GM12892 (cell line): ENCODE measurements at places on chromosomes 11 and 22.

- no peak for DNase-seq
These were observed 10.0 kb downstream of the NFRKB start for GRCh38 chr11:129885381-129885780.

GRCh38 chr11:2996976-2997375 is 4.8 kb upstream of the NAP1L4 start:
- no peak for DNase-seq

- peak; percentile 58 for DNase-seq
These were observed at the start of gene CREB3L1 for GRCh38 chr11:46277622-46278386. TSS of gene CREB3L1 (plus strand) at chr11:46277662. CDS start at chr11:46278112, 450 bp downstream.

DNA sequence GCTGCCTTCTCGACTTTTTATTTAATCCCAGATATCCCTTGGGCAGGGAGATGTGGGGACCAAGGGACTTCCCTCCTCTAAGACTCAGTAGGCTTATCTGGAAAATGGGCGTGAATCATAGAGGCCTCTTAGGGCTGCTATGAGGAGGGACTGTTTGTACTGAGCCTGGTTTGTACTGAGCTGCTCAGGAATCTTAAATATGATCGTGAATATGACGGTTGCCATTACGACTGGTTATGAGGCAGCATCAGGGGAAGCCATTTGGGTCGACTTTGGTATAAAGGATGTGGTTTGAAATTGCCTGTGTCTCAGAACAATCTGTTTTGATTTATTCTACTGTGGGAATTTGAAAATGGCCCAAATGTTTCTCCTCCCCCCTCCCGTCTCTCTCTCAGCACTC is 20.6 kb downstream of the TSPAN18 start:
- no peak for DNase-seq

DNA sequence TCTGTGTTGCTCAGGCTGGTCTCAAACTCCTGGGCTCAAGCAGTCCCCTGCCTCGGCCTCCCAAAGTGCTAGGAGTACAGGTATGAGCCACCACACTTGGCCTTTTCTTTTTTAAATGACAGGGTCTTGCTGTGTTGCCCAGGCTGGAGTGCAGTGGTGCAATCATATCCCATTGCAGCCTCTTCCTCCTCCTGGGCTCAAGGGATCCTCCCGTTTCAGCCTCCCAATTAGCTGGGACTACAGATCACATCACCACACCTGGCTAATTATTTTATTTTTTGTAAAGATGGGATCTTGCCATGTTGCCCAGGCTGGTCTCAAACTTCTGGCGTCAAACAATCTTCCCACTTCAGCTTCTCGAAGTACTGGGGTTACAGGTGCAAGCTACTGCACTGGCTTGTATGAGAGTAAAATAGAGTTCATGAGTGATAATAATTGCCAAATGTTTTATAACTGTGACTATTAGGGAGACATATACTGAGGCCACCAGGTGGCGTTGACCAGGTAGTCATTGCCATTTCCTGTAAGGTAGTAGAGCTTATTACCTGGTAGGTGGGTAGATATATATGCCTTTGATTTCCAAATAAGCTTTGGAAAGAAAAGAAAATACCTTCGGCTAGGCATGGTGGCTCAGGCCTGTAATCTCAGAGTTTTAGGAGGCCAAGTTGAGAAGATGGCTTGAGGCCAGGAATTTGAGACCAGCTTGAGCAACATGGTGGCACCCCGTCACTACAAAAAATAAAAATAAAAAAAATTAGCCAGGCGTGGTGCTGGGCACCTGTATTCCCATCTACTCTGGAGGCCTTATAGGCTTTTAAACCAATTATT is 5.4 kb downstream of the FDX1 start:
- no peak for DNase-seq

GRCh38 chr11:57479021-57479663 is 18.8 kb downstream of the RTN4RL2 start:
- DNase-seq, result no peak
